Airway epithelial cell (primary cell): ENCODE measurements at places on chromosomes 11 and 22. TPM values are rescaled to one million over a fixed set of nuclear protein-coding genes. Genes with fewer than 3 reads are reported as not detected.

KCNQ1 gene
- total RNA-seq = 0.79 and 1.6 TPM in 2 replicates

SCGB1D2 gene
- not detected in 2 replicates for total RNA-seq

ACR gene
- total RNA-seq = not detected in 2 replicates

MRGPRF gene
- total RNA-seq = 0.07 and 0.37 TPM in 2 replicates

ALDH3B1 gene
- 2.1 and 3.1 TPM in 2 replicates for total RNA-seq

FXYD2 gene
- total RNA-seq = not detected in 2 replicates

NDUFC2 gene
- 120 and 157 TPM in 2 replicates for total RNA-seq

C11orf52 gene
- total RNA-seq = 3.0 and 5.9 TPM in 2 replicates

CASP5 gene
- not detected in 2 replicates for total RNA-seq

HSD17B12 gene
- 78.5 and 98.2 TPM in 2 replicates for total RNA-seq

CASP12 gene
- total RNA-seq = not detected in 2 replicates

MTCH2 gene
- 103 and 173 TPM in 2 replicates for total RNA-seq

UEVLD gene
- total RNA-seq = 15.4 and 21.2 TPM in 2 replicates

GRM5 gene
- 0.07 TPM in 1 of 2 replicates, not detected in the other for total RNA-seq

TRPM5 gene
- total RNA-seq = not detected in 2 replicates

CBLIF gene
- not detected in 2 replicates for total RNA-seq

MCM5 gene
- 55.2 and 86.5 TPM in 2 replicates for total RNA-seq

TLCD5 gene
- 1.3 and 2.0 TPM in 2 replicates for total RNA-seq

GUCY1A2 gene
- under 0.01 TPM in 1 of 2 replicates, not detected in the other for total RNA-seq

C11orf86 gene
- not detected in 2 replicates for total RNA-seq

RAG1 gene
- 0.42 and 0.99 TPM in 2 replicates for total RNA-seq

THY1 gene
- 9.2 and 11.4 TPM in 2 replicates for total RNA-seq

ART5 gene
- not detected in 2 replicates for total RNA-seq
